ENCODE measurements at places on chromosomes 11 and 22.

DNA sequence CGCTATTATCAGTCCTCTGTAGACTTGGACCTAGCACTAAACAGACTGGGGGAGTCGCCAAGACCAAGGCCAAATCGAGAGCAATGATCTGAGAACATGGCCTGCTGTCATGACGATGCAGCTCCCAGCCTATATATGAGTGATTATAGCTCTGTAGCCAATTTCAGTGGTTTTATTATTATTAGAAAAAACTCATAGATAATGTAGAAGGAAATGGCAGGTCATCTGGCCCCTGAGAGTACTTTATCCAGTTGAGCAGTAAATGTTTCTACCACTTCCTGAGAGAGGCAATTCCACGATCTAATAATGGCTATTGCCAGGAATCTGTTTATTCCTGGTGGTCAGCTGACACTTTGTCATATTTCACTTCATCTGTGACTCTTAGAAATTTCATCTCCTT is 666.7 kb downstream of the OPCML start:
- no peak for DNase-seq

- no peak for DNase-seq
Observed at GRCh38 chr11:114924042-114924441, 245.7 kb downstream of the NXPE2 start.

DNA sequence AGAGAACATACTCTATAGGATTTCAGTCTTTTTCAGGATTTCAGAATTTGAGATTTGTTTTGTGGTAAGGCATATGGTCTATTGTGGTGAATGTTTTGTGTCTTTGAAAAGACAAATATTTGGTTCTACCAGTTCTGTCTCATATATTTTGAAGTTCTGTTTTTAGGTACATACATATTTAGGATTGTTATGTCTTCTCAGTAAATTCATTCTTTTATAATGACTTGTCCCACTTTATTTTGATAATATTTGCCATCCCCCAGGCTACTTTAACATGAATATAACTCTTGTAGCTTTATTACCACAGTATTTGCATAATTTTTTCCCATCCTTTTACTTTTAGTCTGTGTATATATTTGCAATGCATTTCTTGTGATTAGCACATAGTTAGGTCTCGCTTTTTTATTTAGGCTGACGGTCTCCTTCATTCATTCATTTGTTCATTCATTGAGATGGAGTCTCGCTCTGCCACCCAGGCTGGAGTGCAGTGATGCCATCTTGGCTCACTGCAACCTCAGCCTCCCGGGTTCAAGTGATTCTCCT is 32.1 kb downstream of the MTMR3 start:
- DNase-seq, result no peak

DNA sequence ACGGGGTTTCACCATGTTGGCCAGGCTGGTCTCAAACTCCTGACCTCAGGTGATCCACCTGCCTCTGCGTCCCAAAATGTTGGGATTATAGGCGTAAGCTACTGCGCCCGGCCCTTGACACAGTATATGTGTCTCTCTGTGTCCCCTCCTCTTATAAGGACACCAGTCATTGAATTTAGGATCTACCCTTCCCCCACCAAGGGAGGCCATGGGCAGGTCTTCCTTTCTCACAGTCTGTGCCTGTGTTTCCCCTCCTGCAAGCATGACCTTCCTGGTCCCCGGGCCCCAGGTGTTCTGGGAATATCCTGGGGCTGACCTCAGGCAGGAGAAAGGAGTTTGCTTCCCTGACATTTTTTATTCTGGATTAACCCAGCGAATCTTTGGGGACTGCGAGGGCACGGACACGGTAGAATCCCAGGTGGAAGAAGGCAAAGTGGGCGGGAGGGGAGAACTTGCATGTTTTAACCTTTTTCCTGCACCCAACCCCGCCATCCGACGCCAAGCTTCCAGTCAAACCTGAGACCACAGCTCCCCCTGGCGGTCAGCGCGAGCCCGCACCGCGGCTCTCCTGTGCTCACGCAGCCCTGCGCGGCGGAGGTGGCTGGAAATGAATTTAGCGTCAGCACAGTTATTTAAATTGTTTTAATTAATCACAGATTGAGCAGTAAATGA is 42.1 kb upstream of the ISX start:
- DNase-seq, result no peak

- DNase-seq, result no peak
Observed at GRCh38 chr11:86152006-86152862, 83.3 kb upstream of the PICALM start.

- DNase-seq, result no peak
Observed at GRCh38 chr11:120658071-120658423, 146.5 kb downstream of the GRIK4 start.

- DNase-seq, result no peak
Observed at GRCh38 chr11:8220261-8221045, 43.2 kb downstream of the LMO1 start.

- no peak for DNase-seq
Observed at GRCh38 chr11:5604896-5605295, 8.5 kb downstream of the TRIM6 start.

- DNase-seq, result no peak
Observed at GRCh38 chr22:44689915-44690524, 12.0 kb upstream of the PRR5 start.

GRCh38 chr11:106925245-106925644 is 93.0 kb downstream of the GUCY1A2 start:
- DNase-seq, result peak; percentile 20

- no peak for DNase-seq
Observed at GRCh38 chr11:19664886-19665548, 47.6 kb upstream of the NAV2 start.

DNA sequence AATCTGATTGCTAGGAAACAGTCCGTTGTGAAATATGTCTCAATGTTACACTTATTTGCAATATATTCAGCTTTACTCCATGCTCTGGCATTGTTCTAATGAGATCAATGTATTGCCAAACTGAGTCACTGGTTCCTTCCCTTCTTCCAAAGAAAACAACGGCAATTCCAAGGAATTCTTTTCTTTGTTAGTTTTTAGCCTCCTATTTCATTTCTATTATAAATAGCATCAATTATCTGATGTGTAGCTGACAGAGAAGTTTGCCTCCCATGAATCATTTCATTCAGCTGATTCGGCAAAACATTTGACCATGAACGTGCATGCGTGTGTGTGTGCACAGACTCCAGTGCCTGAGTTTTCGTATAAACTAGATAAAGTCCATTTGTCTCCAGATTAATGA is 346.8 kb downstream of the ETS1 start:
- no peak for DNase-seq

DNA sequence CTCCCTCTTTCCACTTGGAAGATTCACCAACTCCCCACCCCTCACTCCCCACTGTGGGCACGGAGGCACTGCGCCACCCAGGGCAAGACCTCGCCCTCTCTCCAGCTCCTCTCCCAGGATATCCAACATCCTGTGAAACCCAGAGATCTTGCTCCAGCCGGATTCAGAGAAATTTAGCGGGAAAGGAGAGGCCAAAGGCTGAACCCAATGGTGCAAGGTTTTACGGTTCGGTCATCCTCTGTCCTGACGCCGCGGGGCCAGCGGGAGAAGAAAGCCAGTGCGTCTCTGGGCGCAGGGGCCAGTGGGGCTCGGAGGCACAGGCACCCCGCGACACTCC is 397 bp upstream of the CD44 start:
- no peak for DNase-seq

GRCh38 chr11:36724742-36725385 is 126.8 kb upstream of the RAG2 start:
- no peak for DNase-seq

DNA sequence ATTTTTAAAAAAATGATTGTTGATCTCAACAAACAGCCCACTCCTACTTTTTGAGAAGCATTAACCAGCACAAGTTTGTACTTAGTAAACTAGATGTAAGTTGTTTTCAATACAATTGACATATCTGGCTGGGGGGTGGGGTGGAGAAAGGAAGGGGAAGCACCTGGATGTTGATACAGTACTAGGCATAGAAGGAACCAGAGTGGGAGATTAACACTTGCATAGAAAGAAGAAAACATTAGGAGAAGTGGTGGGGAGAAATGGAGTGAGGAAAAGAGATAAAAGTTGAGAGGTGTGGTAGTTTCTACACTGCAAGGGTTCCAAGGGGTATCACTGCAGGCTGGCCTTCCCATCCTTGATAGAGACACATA is 10.6 kb upstream of the GAB2 start:
- no peak for DNase-seq

GRCh38 chr11:66823700-66824099 is 19.5 kb upstream of the RCE1 start:
- no peak for DNase-seq

- DNase-seq, result no peak
Observed at GRCh38 chr22:19603767-19604166, 79.6 kb upstream of the CLDN5 start.

DNA sequence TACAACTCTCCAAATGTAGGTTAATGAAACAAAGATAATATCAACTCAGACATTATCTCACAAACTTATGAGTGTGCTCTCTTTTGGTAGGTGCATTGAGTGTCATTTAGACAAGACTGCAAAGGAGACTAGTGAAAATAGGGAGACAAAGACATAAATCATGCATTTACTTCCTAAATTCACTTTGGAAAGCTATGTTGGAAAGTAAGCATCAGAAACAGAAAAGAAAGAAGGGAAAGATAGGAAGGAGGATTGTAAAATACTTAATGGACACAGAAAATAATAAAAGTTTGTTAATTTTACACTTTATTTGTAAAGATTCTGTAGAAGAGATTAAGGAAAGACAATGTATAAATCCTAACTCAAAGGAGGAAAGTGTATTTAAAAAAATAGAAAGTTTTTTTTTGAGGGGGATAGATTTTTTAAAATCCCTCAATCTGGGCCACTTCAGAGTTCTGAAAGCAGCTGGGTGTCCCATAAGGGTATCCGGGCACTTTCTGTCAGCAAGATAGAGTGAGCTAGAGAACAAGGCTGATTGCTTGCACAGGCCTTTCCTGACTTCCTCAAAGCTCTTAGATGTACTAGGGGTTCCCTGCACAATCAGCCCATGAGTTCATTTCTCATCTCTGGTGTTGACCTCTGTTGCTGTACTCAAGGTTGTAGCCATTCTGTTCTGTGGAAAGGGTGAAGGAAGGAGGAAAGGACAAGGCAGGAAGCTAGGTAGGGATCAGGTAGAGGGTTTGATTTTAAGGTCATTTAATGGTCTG is 22.4 kb upstream of the RDX start:
- no peak for DNase-seq

- no peak for DNase-seq
Observed at GRCh38 chr11:34155057-34155756, 49.8 kb downstream of the NAT10 start.

GRCh38 chr22:36379593-36380361 is 8.0 kb downstream of the MYH9 start:
- DNase-seq, result no peak
